Activated CD4-positive, alpha-beta T cell treated with anti-CD3 and anti-CD28 coated beads, Interleukin-2, amount 50 U/mL, for 4 hours (primary cell): ENCODE measurements at places on chromosomes 7 and 10.

GRCh38 chr7:7323352-7323751 lies 141.0 kb downstream of the C1GALT1 start:
- DNase-seq: no peak

DNA sequence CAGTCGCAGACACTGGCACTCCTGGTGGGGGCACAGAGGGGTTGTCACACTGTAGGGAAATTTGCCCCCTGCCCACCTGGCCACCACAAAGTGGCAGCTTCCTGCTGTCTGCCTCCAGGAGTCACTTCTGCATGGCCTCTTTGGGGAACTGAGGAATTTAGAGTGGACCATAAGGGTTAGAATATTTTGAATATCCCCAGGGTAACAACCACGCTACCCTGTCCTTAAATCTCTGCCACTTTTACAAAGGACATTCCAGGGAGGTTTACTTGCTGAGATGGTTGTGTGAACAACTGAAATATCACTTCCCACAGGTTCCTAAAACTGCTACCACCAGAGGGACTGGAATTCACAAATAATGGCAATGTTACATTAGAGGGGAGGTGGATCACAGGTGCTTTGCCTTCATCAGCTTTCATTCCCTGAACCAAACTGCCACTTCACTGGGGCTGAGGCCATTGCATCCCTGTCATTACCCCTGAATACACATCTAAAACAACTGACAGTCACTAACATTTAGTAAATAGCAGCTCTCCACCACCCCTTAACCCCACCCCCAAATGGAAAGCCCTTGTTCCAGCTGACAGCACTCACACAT lies 88.1 kb upstream of the IFRD1 start:
- DNase-seq: no peak

DNA sequence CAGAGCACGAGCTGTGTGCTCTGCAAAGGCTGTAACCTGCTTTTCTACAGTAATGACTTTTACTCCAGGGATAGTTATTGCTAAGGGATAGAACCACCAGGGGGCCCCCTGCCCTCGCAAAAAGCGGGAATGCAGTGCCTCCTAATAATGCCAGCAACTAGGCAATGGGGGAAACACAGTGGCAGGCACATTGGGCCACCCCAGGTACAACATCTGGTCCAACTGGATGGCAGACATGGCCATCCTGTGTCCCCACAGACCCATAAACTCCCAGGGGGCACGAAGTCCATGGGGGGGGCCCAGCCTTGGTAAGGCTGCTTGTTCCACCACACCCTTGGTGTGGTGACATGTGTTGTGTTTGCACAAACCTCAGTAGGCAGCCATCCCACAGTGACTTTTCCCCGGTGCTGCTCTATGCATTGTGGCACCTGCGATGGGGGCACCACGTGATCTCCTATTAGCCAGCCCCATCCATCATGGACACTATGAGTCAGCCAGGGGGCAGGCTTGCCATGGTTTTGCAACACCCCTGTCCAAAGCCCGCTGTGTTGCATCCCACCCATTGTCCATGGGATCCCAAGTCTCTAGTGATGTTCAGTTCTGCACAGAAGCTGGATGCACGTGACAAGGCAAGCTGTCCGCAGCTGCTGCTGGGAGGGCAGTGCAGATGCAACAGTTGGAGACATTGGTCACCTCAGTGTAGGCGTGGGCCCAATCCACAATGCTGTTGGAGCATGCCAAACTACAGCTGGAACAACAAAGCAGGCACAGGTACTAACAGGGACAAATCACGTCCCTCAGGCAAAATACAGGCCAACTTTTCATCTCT lies 84.0 kb downstream of the ANLN start:
- no peak for DNase-seq

DNA sequence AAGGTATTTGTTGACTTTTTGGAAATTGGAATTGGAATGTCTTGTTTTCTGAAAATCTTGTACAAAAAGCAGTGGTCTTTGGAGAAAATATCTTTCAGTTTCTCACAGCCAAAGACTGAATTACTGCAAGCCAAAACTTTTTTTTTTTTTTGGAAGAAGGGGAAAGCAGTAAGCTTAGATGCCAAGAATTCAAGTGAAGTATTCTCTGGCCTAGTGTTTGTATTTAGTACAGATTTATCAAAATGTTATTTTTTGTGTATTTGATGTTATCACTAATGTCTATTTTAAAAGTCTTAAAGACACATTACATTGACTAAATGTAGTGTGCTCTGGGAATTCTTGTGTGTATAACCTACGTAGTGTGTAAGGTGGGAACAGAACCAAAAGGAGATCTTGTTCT lies 6.2 kb downstream of the TET1 start:
- DNase-seq: no peak

- DNase-seq: no peak
These were observed 41.7 kb downstream of the ARL4A start for GRCh38 chr7:12729112-12729511.

DNA sequence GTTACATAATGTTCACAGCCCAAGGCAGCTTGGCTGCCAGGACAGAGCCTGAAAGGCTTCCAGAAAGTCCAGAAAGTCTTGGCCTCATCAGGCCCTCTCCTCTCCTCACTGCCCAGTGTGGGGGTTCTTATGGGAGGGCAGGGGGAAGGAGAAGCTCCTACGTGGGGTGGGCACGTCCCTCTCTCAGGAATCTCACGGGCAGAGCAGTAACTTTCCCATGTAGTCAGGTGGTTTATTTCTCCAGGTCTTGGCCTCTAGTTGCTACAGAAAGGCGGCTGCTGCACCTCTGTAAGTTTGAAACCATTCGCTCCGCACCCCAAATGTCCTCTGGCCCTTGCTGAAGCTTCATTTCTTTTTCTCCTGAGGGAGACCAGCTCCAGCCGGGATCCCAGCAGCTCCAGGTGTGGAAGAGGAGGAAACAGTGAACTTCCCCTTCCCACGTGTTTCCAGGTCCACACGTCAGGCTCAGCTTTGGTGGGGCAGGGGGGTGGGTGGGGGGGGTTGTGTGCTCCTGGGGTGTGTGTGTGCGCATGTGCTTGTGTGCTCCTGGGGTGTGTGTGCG lies 320.3 kb downstream of the WDR37 start:
- no peak for DNase-seq
